Stimulated activated CD4-positive, alpha-beta T cell treated with anti-CD3 and anti-CD28 coated beads, TNF-alpha, amount 100 ng/mL, for 24 hours (primary cell): ENCODE measurements at places on chromosomes 3 and 15.

- DNase-seq: no peak
Measured at GRCh38 chr15:56038015-56038414, 44.6 kb upstream of the NEDD4 start.

DNA sequence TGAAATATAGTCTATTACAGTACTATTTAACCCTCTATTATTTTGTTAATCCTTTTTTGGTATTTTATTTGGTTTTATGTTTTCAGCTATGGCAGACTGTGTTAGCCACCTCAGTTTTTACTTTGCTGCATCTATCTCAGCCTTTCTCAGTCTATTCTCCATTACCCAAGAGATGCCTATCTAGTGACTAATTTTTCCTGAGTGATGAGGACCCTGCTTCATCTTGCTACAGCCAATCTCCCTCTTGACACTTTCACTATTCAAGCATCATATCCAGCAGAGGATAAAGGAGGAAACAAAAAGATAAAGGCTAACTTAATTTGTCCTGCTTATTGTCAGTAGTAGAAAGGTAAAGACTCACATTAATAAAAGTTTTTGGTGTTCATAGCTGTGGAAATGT, 141.8 kb upstream of the NECTIN3 start:
- no peak for DNase-seq

GRCh38 chr3:185605566-185605965, 19.5 kb downstream of the SENP2 start:
- no peak for DNase-seq

DNA sequence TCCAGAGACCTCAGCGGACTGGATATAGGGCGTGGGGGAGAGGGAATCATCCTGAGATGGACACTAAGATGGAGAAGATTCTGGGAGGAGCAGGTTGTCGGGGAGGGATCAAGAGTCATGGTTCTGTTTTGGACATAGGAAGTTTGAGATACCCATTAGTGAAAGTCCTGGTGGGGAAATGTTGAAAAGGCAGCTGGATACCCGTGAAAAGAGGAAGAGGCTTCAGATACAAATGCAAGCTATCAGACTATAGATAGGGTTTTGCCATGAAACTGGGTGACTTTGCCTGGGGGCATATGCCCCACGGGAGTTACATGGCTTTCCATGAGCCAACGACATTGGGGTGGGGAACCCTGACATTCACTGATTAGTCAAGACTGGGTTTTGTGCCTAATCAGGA, 1.1 kb upstream of the GPR62 start:
- DNase-seq: no peak

GRCh38 chr3:179961071-179961702, 75.5 kb downstream of the PEX5L start:
- no peak for DNase-seq

DNA sequence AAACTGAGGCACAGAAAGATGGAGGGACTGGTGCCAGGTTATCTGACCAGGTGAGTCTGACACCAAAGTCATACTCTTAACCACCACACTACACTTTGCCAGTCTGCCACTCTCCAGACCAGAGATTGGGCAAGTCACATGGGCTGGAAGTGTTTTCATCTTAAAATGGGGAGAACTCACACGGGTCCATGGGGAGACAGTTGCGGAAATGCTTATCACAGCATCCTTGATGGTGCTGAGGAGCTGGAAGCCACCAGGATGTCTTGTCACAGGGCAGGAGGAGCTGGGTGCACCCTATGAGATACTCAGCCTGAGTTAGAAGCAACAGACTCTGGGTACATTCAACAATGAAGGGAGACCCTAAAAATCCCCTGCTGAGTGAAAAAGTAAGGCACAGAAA, 4.8 kb downstream of the GALNT15 start:
- DNase-seq: no peak

DNA sequence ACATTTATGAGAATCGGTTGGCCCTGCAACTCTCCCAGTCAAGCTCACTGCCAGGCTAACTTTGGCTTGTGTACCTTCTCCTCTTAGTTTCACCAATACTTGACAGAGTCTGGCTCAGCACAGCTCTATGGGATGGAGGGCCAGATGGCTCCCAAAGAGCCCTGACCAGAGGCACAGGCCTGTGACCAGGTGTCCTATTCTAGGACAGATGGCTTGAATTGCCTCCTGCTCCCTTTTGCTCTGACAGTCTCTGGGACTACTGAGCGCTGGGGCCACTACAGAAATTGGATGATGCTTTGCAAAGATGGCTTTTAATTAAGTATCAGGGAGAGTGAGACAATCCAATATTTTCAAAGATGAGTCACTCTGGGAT, 10.3 kb upstream of the ARID3B start:
- no peak for DNase-seq
